ENCODE measurements at places on chromosomes 3 and 15.

GRCh38 chr15:58521293-58521991 is 89.7 kb downstream of the LIPC start:
- DNase-seq = no peak

- DNase-seq = no peak
These were observed 613.3 kb upstream of the GOLIM4 start for GRCh38 chr3:168709073-168709472.

DNA sequence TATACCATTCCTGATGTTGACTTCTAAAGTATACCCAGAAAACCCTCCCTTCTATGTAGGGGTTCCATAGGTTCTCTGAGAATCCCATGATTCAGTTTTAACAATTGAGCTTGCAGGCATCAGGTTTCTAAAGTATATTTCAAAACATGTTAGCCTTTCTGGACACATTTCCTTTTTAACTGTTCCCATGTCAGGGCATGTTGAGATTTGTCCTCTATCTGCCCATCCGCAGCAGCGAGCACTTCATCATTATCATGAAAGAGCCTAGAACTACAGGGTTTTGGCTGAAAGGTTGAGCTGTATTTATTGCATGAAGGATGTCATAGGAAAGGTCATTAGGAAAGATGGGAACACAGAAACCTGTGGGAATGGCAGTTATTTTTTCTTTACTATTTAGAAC is 201.1 kb upstream of the BHLHE40 start:
- DNase-seq = no peak

DNA sequence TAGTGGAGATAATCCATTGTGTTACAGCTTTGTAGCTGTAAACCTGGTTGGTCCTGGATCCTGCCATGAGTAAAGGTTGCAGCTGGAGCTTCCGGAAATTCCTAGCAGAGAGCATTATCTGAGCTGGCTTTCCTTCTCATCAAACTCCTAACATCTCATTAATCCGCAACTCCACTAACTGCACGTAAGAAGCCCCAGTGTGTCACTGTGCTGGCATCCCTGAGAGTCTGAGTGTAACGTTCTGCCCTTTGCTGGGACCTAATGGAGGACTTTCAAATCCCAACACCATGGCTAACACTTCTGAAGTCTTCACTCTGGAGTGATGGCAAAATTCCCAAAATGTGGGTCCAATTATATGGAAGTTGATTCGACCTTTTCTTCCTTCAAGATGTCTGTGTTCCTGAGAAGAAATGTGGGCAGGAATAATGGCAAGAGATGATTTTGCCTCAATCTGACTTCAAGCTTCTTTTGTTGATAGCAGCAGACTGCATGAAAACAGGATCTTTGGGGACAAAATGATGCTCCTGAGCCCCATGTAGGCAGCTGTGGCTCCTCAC is 9.6 kb upstream of the TRPM1 start:
- DNase-seq = no peak

GRCh38 chr15:40379853-40380252 is 2.7 kb upstream of the KNSTRN start:
- DNase-seq = no peak

- no peak for DNase-seq
These were observed 105.2 kb upstream of the KLHL25 start for GRCh38 chr15:85899927-85900326.

- DNase-seq = no peak
These were observed 6.5 kb upstream of the TNK2 start for GRCh38 chr3:195914648-195915473.

DNA sequence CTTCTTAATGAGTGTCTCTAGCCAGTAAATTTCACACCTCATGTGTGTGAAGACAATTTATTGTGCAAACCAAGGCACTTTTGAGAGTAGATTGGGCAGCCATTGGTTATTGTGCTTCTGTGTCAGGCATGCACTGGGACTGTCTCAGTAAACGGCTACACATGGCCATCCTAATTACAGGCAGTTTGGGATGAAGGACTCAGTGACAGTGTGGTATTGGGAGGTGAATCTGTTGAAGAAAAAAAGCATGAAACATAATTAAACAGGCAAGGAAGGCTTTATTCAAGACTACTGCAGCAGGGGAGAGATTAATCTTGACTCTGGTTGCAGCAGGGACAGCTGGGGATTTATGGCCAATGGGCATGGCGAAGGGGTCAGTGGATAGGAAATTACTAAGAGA is 57.8 kb upstream of the NUDT16 start:
- no peak for DNase-seq

- no peak for DNase-seq
These were observed 29.2 kb downstream of the SEMA6D start for GRCh38 chr15:47746516-47746915.

DNA sequence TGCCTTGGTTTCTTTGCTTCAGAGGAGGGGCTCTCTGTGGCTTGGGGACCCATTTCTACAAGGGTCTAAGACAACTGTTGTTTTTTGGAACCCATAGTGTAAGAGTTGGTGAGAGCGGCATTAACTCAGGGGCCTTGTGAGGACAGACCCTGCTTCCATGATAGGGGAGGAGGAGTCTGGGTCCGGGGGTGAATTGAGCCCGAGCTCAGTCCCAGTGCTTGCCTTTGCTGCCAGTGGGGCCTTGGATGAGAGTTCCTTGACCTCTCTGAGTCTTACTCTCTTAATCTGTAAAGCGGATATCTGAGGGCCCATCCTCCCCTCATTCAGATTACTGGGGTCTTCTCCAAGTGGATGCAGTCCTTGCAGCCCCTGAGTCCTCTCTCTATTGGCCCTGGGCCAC is 74.2 kb downstream of the EEFSEC start:
- no peak for DNase-seq

GRCh38 chr15:43529141-43529540 is 11.7 kb downstream of the MAP1A start:
- no peak for DNase-seq

DNA sequence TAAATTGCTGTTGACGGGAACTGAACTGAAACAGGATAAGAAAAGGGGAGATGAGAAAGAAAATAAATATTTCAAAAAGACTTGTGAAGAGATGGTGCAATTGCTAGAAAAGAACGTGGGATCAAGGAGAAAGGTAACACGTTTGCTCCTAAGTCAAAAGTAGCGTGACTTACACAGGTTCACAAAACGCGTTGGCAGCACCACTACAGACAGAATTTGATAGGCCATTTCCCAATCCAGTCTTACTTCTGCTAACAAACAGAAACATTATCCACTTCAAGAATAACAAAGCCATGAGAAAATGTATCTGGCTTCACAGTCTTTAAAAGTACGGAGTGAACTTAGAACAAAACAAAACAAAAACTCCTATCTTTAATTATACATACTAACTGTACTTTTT is 75.5 kb downstream of the DPH6 start:
- DNase-seq = no peak

GRCh38 chr3:23389089-23389488 is 186.0 kb downstream of the UBE2E2 start:
- no peak for DNase-seq

GRCh38 chr3:156214676-156215075 is 94.3 kb downstream of the KCNAB1 start:
- no peak for DNase-seq

- no peak for DNase-seq
These were observed 12.1 kb downstream of the NR2F2 start for GRCh38 chr15:96342406-96343112.

DNA sequence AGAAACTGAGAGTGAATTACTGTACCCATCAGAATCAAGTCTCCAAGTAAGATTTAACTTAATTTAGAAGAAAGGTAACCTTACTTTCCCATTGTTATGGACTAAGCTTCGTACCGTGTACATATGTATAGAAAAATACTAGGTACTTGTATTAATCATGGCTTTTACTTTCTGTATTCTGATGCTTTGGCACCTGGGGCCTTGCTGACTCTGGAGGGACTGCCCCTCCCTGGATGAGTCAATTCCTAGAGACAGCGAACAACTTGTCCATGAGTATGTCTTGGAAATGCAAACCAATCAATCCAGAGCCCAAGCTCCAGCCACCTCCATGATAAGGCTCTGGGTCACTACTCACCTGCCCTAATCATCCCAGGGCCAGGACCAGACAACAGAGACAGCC is 50.0 kb upstream of the DGKG start:
- DNase-seq = no peak

- DNase-seq = no peak
These were observed 9.6 kb upstream of the RCCD1 start for GRCh38 chr15:90945091-90945490.

- DNase-seq = no peak
These were observed 7.2 kb downstream of the ATP11B start for GRCh38 chr3:182800508-182800907.

- no peak for DNase-seq
These were observed 48.1 kb upstream of the TPM1 start for GRCh38 chr15:62994439-62994838.

DNA sequence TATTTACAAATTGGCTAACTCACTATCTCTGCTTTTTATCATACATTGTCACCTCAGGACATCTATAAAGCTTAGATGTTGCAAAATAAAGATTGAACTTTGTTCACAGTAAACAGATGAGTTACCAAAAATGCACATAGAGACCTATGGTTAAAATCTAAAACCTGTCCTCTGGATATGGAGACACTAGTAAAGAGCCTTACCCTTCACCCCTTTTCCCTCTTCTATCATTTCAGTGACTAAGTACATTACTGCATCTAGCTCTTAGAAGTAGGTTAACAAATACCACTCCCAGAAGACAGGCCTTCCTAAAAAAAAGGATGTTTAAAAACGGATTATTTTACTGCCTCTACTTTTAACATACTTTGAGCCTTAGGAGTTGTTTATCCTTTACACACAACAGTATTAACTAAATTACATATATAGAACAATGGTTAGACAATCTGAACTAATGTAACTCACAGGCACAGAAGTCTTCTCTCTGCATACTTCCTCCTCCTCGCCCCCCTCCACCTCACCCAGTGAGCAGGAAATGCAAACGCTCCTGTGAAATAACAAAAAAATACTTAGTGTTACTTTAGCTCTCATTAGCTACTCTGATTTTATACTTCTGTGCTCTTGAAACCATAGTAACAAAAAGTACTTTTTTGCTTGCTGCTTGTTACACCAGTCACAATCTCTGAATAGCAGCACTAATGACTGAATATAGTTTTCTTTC is 23.3 kb downstream of the IREB2 start:
- no peak for DNase-seq

DNA sequence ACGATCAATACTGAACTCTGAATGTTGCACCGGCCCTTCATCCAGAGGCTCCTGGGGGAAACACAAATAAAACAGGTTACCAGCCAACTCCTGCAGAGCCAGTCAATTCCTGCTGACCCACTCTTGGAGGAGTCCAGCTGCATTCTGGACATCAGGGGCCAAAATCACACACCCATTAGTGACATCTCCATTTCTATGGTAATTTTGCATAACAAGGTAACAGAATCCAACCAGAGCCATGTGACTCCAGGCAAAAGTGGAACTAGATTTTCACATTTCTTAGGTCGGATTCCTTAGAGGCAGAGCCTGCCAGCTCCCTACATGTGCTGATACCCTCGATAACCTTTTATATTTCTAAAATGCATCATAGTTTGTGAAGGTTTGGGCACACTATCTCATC is 119.2 kb upstream of the CTNNB1 start:
- no peak for DNase-seq

GRCh38 chr3:177776661-177777101 is 579.4 kb upstream of the TBL1XR1 start:
- DNase-seq = peak; percentile 90

DNA sequence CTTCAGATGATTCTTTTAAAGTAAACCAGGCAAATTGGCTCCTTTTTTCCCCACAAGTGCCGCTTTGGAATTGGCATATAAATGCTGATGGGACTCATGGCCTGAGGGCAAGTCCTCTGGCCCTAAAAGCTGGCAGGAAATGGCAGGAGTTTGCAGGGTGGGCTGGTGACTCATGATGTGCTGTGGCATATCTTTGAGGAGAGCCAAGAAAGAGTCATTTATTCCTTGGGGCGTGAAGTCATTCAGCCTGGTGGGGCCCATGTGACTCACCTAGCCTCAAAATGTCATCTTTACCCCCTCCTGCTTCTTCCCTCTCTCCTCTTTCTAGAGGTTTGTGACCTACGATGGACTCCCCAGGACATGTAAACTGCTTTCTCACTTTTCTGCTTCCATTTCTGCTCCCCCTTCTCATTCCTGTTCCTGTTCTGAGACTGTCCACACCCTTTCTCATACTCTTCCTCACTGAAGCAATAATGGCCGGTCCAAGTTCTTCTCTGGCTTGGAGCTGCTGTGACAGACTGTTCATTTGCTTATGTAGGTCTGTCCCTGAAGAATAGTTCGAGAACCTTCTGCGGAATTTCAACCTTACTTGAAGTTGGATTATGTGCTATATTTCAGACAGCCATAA is 326.1 kb downstream of the SATB1 start:
- DNase-seq = no peak

DNA sequence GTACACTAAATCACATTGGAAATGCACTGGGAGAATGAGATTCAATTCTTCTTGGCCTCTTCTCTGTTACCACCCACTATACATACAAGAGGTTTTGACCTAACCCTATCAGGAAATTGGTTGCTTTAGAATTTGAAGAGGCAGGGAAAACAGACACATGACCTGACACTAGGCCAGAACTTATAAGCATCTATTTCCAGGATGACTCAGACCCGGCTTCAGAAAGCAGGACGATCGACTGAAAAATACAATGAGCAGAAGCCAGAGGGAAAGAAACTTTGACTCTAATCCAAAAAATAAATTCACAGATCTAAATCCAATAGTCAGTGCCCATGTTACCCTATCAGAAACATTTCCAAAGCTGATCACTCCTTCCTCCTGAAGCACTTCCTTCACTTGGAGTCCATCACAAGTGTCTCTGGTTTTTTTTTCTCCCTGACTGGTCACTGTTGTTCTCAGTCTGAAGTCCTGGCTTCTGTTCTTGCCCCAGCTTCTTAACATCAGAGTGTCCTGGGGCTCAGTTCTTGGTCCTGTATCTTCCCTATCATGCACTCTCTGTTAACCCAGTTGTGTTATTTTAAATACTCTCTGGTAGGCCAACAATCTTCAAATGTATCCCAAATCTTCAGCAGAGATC is 133.6 kb downstream of the P2RY1 start:
- no peak for DNase-seq

- no peak for DNase-seq
These were observed 203.1 kb downstream of the CHL1 start for GRCh38 chr3:399647-400046.

- no peak for DNase-seq
These were observed 162.4 kb upstream of the ROBO1 start for GRCh38 chr3:79930196-79930595.

DNA sequence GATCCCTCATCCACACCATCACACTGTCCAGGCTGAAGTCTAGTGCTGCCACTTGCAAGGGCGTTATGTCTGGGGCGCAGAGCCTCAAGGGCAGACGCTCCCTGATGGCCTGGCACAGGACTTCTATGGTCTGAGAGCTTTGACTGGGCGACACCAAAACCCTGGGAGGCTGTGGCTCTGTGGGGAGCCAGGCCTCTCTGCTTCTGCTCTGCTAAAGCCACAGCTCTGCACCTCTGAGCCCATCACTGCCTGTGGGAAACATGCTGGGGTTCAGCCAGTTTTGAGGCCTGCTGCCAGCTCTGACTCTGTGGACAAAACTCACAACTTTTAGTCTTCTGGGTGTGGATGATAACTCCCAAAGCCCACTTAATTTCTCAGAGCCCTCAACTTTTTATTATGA is 6.3 kb upstream of the LCTL start:
- no peak for DNase-seq

GRCh38 chr3:9500108-9501050 is 53.2 kb downstream of the LHFPL4 start:
- no peak for DNase-seq

- DNase-seq = no peak
These were observed 275.2 kb upstream of the KCNMB2 start for GRCh38 chr3:178260887-178261565.
